WERI-Rb-1 (cell line): ENCODE measurements at places on chromosomes 3 and 15.

DNA sequence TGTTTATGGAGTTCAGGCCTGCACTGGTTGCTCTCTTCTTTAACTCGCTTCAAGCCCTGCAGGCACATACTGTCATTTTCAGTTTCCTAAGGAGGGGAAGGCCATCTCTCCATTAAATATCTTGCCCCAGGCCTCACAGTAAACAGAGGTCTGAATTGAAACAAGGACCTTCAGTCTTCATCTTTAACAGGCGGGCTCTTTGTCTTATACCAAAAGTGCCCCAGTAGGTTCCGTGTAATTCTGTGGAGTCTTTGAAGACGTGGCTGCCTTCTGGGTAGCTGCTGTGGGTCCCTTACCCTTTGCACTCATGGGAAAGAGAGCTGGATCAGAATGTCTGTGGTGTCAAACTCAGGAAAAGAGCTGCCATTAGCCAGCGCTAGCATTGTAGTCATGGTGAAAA is 161.2 kb downstream of the APBA2 start:
- DNase-seq, result no peak

GRCh38 chr15:83954506-83954905 is 281.1 kb upstream of the GOLGA6L4 start:
- DNase-seq, result no peak

GRCh38 chr3:193829781-193830180 is 236.8 kb downstream of the OPA1 start:
- no peak for DNase-seq

GRCh38 chr3:151625586-151625985 is 108.1 kb upstream of the AADACL2 start:
- no peak for DNase-seq

DNA sequence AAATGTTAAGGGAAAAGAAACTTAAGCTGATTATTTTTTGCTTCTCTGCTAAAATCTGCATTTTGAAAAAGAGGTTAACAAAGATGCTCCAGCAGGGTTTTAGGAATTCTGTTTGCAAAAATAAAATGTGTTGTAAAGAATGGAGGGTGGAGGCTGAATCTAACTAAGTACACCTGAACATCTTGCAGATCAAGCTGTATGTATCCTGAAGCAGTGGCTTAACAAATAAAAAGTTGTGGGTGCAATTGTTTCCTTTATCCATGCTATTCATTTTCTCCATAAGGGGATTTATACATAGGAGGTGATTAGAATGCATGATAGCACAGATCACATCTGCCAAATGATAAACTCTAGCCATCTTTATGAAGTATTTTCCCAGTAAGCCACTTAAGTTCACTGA is 466.3 kb downstream of the ERC2 start:
- DNase-seq, result no peak

DNA sequence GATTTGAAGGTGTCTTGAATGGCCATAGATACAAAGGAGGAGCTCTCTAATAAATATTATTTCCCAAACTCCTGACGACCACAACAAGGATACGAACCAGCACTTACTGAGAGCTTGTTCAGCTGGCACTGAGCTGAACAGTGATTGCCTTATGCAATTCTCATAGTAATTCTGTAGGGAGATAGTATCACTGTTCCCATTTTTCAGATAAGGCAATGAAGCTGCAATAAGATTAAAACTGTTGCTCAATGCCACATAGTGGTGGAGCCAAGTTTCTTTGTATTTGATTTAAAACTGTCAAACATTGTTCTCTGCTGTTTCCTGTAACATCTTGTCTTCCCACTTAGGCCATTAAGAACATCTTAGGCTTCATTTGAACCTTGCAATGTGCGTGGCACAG is 163.9 kb downstream of the RPLP1 start:
- no peak for DNase-seq
